ENCODE measurements at places on chromosomes 11 and 22.

DNA sequence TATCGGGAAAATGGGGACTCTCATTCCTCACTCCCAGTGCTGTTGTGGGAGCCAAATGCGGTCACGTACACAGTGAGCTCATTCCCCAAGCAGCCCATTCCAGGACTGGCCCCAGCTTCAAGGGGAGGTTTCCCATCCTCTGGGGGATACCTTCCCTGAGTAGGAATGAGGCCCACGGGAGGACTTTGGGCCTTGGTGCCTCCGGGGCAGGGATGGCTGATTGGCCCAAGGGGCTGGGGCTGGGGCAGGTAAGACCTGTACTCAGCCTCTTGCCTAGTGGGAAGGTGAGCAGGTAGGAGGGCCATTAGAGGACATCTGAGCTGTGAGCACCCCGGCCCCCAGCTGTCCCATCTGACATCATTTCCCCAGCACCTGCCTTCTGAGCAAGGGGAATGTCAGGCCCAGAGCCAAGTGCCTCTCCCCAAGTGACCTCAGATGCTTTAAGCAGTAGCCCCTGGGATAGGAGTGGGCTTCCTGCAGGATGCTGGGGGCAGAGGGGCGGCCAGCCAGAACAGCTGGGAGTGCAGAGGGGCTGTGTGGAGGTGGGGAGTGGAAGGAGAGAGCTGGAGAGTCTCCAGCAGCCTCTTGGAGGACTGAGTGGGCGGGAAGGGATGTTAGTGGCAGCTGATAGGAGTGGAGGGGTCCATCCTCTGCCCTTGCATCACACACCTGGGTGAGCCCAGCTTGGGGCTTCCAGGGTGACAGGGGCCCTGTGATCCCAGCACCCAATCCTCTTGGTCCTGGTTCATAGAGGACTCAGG is 58.4 kb downstream of the CD82 start:
- DNase-seq, result no peak

GRCh38 chr11:133491680-133492383 is 40.5 kb downstream of the OPCML start:
- DNase-seq, result no peak

GRCh38 chr11:72012897-72013721 is 14.4 kb downstream of the IL18BP start:
- no peak for DNase-seq

DNA sequence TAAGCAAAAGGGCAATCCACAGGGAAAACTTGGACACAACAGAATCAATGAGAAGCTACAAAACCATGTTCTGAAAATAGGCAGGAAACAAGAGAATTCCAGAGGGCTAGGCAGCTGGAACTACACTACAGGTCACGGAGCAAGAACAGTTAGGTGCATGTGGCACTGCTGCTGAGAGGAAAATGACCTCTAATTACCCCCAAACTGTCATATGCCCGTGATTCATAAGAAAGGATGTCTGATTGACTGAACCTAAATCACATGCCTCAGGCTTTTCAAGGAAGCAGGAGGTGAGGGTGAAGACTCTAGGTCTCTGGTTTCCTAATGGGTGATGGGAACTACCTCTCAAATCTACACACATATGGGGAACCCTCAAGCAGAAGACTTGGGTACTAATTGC is 17.9 kb upstream of the RRAS2 start:
- DNase-seq, result no peak

DNA sequence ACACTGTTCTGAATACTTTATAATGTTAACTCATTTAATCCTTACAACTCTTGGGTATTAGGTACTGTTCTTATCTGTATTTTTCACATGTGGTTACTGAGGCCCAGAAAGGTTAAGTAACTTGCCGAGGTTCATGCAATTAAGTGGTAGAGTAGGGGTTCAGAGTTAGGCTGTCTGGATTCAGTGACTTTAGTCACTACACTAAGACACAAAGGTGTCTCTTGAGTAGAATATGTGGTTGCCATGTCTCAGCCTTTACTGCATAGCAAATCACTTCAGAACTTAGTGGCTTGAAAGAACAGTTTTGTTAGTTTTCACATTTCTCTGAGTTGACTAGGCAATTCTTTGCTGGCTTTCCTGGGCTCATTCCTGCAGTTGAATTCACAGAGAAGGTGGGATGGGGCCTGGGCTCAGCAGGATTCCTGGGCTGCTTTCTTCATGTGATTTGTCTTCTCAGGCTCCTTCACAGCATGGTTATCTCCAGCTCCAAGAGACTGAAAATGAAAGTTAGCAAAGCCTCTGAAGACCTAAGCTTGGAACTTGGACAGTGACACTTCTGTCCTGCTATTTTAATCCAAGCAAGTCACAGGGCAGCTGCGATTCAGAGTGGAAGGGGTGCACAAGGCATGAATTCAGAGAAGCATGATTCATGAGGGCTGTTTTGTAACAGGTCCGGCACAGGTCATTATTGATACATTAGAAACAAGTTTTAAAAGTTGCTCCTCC is 68.3 kb downstream of the SPECC1L start:
- no peak for DNase-seq

Measured in CD4-positive, alpha-beta T cell treated with Interferon alpha-2 for 1 hour (primary cell).